ENCODE measurements at places on chromosomes 6 and 20. TPM values are rescaled to one million over a fixed set of nuclear protein-coding genes. Genes with fewer than 3 reads are reported as not detected.

IL17F gene
- not detected for polyA plus RNA-seq

DNA sequence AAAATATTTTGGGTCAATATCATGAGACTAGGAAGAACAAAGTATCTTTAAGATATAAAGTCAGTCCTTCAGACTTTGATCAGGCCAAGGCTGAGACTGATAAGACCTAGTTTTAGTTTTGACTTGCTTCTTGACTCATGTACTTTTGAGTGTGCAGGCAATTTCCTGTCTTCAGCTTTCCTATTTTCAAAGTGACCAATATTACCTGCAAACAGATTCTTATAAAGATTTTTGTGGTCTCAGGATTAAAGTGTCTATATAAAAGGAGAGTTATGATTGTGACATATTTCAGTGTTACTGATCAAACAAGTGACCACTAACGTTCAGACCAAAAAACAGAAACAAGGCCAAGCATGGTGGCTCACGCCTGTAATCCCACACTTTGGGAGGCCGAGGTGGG is 36.0 kb upstream of the AKIRIN2 start:
- DNase-seq: peak; percentile 72

EYA2 gene
- not detected for polyA plus RNA-seq

GRCh38 chr6:56827908-56828649 is 126.8 kb upstream of the BEND6 start:
- DNase-seq: no peak

GRCh38 chr6:24274441-24275083 is 83.3 kb downstream of the DCDC2 start:
- no peak for DNase-seq

DNA sequence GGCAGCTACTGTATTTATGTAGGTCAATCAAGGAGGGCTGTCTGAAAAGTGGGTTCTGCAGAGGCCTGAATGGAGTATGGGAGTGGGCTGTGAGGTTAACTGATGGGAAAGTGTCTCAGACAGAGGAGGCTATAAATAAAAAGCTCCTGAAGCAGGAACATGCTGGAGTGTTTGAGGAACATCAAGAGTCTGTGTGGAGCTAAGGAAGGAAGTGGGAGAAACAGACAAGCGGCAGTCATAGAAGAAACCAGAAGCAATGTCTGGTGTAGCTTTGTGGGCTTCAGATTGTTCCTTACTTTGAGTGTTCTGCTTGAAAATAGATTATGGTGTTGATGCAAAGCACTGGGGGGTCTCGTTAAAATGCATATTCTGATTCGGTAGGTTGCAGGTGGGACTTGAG is 101.5 kb upstream of the OGFRL1 start:
- DNase-seq: no peak

GRCh38 chr6:36800223-36801076 is 38.8 kb downstream of the CPNE5 start:
- peak; percentile 26 for DNase-seq

- DNase-seq: no peak
Observed at GRCh38 chr20:51442602-51443001, 99.9 kb downstream of the NFATC2 start.

FNDC1 gene
- 30.6 TPM for polyA plus RNA-seq

DNA sequence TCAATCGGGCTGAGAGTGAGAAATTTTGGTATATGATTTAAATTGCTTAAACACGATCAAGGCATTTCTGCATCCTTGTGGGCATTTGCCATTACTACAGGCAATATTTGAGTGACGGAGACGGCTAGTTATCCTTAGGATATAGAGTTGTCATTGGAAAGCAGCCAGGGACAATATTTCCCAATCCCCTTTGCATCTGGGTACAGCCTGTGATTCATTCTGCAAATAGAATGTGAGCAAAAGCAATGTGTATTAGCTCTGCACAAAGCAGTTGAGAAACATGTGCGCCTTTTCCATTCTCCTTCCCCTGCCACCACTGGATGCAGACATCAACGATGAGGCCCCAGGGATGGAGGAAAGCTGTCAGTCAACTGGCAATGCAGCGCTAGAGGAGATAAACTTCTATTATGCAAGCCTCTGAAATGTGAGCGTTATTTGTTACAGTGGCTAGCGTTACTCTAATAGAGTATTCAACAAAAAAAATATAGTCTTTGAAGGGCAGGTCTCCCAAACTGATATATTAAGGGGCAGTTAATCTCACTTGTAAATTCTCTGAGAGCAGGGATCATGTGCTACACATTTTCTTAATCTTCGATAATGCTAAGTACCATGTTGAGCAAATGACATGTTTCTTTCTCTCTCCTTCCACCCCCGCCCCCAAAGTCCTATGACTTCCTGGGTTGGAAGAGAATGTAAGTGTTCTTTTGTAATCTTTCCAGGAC is 37.1 kb upstream of the NCOA3 start:
- peak; percentile 65 for DNase-seq

All from small intestine (tissue), 16 donors.